ENCODE measurements at places on chromosomes 4 and X. TPM values are rescaled to one million over a fixed set of nuclear protein-coding genes. Genes with fewer than 3 reads are reported as not detected.

The DUX4 gene
- polyA plus RNA-seq: 0.06 TPM

The PKD2 gene
- polyA plus RNA-seq: 31.2 TPM

The MAGEA4 gene
- polyA plus RNA-seq: not detected

The CLDN22 gene
- polyA plus RNA-seq: not detected

The RENBP gene
- 85.8 TPM for polyA plus RNA-seq

The GATA1 gene
- 0.76 TPM for polyA plus RNA-seq

The NHSL2 gene
- 3.3 TPM for polyA plus RNA-seq

The KIAA1210 gene
- polyA plus RNA-seq: 0.03 TPM

The CSAG2 gene
- polyA plus RNA-seq: not detected

The VEGFC gene
- polyA plus RNA-seq: 6.6 TPM

The G6PD gene
- polyA plus RNA-seq: 16.8 TPM

The PHOX2B gene
- 16.7 TPM for polyA plus RNA-seq

The GPRASP1 gene
- 13.8 TPM for polyA plus RNA-seq

The FDCSP gene
- polyA plus RNA-seq: 0.18 TPM

The TMEM156 gene
- 1.7 TPM for polyA plus RNA-seq

Measured in large intestine (tissue), 12 donors.